ENCODE measurements at places on chromosomes 5 and 9. TPM values are rescaled to one million over a fixed set of nuclear protein-coding genes. Genes with fewer than 3 reads are reported as not detected.

DNA sequence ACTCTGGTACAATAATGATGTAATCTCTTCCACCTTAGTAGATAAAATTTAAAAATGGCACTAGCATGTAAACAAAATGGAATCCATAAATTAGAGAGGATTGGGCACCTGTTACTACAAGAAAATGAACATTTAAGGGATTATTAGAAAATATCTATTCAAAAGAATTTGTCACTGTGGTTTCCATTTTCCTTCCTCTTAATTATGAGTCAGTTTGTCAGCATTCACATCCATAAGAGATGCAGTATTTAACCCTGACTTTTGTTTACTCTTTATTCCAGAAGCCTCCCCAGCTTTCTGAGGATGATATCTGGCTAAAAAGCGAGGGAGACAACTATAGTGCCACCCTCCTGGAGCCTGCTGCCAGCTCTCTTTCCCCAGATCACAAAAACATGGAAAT lies 72.1 kb downstream of the C9orf152 start:
- no peak for DNase-seq
- peaks cover 34% of the 10 kb centered on the region for H3K4me1 ChIP-seq
- H3K27me3 ChIP-seq, result no peaks in the 10 kb centered on the region
- H3K4me3 ChIP-seq, result no peak overlapping the region

DNA sequence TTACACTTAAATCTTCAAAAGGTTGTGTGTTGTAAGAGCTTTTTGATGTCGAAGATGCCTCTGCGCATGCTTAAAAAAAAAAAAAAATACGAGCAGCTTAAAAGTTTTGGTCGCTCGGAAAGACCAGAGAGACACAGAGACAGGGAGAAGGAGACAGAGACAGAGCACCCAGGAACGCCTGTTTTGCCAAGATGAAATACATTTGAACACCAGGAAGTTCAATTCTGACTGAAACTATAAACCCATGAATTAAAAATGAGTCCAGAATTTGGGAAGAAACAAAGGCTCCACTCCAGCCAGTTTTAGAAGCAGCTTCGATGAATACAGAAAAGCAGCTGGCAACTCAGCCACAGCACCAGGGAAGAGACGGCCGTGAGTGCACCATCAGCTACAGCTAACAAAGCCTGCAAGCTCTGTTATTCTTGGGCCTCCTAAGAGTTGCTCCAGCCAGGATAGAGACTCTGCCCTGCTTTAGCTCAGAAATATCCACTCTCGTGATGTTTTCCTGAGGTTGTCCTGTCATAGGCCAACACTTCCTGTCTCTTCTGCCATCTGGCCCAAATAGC lies 2.5 kb upstream of the ZNF474 start:
- H3K4me1 ChIP-seq, result peaks cover 19% of the 10 kb centered on the region
- H3K27me3 ChIP-seq, result no peaks in the 10 kb centered on the region
- no peaks in the 10 kb centered on the region for H3K36me3 ChIP-seq
- no peak for DNase-seq
- no peak overlapping the region for H3K4me3 ChIP-seq
- H3K27ac ChIP-seq, result no peak overlapping the region

DNA sequence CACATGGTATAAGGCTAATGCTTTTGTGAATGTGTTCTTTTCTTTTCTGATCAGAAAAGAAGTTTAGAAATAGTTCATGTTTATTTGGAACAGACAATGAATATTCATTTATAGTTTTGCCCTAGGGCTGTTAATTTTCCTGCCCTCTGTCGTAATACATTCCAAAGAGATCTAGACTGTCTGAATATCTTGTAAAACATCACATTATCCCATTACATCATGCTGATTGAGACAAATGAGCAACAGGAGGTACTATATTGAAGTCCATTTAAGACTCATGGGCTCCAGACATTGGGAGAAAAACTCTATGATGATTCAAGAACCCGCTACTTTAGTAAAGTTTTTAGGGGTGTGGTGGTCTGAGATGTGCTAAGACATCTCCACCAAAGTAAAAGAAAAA lies 121.2 kb upstream of the MAP1B start:
- H3K4me1 ChIP-seq, result no peaks in the 10 kb centered on the region
- H3K36me3 ChIP-seq, result no peaks in the 10 kb centered on the region
- no peak overlapping the region for H3K27ac ChIP-seq
- no peak for DNase-seq

DNA sequence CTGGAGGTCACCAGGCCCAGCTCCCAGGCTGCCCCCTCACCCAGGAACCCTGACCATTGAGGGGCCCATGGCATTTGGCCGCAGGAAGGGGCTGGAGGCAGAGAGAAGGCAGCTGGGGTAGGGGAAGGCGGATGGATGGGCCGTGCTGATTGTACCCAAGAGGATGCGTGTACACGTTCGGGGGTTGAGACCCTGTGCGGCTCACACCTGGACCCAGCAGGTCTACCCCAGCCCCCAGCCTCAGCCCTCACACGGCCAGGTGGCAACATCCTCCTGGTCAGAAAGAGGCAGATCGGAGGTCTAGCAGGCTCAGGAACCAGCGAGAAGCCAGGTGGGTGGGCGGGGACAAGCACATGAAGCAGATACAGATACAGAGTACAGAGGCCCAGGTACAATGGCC lies 33.7 kb downstream of the NACC2 start:
- H3K27me3 ChIP-seq, result no peaks in the 10 kb centered on the region
- no peak overlapping the region for H3K27ac ChIP-seq
- no peak for DNase-seq
- peaks cover 3% of the 10 kb centered on the region for H3K4me1 ChIP-seq

DNA sequence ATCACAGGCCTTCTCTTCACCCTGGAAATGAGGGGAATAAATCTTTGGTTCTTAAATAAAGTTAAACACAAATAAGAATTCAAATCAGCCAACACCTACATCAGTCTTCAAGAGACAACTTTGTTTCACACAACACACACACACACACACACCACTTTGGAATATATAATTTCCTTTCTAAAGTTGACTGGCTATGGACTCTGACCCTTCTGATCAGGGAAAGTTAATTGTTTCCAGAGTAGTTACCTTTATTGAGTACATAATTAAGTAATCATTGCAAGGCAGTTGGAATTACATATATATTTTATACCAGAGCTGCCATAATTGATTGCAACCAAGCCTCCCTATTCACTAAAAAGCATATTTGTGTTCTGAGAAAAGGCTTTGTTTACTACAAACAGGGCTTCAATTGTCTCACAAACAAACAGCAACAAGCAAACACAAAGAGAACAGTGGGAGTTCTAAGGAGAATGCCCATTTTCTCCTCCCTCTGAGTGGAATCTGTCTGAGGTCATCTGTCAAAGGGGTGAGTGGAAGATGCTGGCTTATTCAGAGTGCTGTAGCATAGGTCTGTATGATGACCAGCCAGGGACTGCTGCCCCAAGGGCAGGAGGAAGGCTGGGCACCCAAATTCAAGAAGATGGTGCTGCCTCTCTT lies 136.6 kb downstream of the SEMA6A start:
- no peaks in the 10 kb centered on the region for H3K27me3 ChIP-seq
- no peak overlapping the region for H3K27ac ChIP-seq
- no peaks in the 10 kb centered on the region for H3K4me1 ChIP-seq
- H3K4me3 ChIP-seq, result no peak overlapping the region

The GABRG2 gene
- not detected for polyA plus RNA-seq
